Neural crest cell (in vitro differentiated cells): ENCODE measurements at places on chromosomes 13 and 19.

DNA sequence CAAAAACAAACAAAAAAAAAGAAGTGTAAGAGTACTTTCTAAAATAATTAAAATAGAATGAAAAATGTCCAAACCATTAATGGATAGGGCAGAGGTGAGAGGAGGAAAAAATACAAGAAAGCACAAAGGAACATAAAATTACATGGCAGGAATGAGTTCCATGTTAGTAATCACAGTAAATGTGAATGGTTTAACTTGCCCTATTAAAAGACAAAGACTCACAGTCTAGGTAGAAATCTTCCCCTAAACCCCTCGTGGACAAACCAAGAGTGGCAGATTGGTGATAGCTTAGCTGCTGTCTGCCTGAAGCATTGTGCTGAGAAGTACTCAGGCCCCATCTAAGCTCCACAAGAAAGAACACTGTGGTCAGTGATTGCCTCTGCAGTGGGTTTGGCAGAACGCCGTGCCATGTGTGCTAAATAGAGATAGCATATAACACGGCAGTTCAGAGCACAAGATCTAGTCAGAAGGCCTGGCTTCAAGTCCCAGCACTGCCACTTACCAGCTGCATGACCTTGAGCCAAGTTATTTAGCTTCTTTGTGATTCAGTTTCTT, 103.5 kb downstream of the DPF1 start:
- no peak for DNase-seq

- DNase-seq: no peak
Measured at GRCh38 chr13:111917901-111918300, 149.0 kb upstream of the SOX1 start.

GRCh38 chr19:12611361-12611699, 610 bp downstream of the ZNF791 start:
- peak; percentile 39 for DNase-seq

GRCh38 chr13:50213526-50213925, 198.3 kb downstream of the KCNRG start:
- no peak for DNase-seq

DNA sequence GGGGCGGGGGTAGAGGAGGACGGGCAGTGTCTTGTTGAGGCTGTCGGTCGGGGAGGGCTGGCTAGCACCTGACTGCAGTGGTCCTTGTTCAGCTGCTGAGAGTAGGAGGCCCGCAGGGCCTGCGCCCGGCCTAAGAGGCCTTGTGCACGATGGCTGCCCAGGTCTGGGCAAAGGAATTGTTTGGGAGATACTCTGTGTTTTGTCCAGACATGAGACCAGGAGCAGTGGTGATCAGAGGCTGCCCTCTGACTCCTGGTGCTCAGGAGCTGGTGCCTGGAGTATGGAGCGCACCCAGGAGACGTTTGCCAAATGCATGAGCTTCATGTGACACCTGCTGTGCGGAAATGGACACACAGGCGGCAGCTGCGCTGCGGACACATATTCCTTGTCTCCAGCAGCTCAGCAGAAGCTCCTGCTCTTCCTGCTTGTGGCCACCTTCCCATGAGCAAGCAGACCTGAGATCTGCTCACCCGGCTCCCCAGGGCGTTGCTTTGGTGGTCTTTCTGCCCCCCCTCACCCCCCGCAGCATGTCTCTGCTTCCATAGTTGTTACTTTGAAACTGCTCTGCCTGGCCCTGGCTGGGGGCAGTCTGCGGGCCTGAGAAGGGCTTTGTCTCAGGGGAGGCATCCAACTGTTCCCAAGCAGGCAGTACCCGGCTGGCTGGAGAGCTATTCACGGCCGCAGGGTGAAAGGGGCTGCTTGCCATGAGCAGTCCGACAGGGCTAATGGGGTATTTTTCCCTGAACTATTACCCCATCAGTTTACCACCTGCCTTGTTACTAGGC, 163.9 kb downstream of the TEX29 start:
- no peak for DNase-seq

- DNase-seq: no peak
Measured at GRCh38 chr13:34570698-34571353, 371.2 kb upstream of the NBEA start.

GRCh38 chr19:45823182-45823581, 8.1 kb upstream of the RSPH6A start:
- DNase-seq: no peak

GRCh38 chr13:101649488-101650126, 197.1 kb downstream of the ITGBL1 start:
- DNase-seq: no peak

DNA sequence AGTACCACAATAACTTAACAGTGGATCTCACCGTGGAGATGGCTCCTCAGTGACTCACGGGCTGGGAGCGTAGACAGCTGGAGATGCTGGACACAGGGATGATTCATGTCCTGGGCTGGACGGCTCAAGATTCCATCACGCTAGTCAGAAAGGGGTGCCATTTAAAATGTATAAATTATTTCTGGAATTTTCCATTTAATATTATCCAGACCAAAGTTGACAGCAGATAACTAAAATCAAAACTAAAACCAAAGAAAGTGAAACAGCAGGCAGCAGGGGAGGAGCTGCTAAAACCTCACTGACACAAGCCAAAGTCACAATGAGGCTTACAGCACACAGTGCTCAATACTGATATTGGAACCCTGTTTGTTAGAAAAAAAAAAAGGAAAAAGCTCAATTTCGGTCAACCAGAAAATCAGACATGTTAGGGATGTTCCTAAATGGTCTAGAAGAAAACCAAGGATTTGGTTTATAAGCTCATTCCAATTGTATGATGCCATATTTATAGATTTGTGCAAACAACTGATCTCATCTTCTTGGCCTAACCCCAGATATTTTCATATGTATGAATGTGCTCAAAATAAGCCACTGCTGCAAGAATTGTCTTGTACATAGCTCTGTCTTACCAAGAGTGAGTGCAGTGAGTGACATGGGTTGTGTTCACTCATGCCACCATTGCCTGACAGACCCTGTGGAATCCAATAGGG, 111.8 kb downstream of the SACS start:
- no peak for DNase-seq

DNA sequence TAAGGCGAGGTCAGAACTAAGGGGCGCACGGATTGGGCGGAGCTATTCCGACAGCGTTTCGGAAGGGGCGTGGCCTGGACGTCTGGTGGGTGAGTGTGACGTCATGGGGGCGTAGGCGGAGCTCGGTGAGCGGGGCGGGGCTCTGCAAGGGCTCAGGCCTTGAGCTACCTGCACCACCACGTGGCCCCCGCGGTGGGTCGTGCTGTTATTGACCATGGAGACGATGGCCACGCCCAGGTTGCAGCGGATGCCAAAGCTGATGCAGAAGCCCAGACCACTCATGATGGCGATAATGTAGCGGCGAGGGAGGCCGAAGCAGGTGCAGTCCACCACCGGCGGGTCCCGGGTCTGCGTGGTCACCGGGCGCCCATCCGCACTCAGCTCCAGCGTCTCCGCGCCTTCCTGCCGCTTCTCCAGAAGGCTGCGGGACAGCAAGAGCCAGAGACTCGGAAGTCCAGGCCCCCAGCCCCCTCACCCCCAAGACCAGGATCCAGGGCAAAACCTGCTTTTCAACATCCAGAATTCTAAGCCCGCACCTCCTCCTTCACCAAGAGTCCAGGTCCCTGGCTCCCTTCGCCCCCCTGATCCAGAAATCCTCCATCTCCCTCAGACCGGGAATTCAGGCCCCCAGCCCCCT, 4.8 kb downstream of the SLC17A7 start:
- DNase-seq: no peak

DNA sequence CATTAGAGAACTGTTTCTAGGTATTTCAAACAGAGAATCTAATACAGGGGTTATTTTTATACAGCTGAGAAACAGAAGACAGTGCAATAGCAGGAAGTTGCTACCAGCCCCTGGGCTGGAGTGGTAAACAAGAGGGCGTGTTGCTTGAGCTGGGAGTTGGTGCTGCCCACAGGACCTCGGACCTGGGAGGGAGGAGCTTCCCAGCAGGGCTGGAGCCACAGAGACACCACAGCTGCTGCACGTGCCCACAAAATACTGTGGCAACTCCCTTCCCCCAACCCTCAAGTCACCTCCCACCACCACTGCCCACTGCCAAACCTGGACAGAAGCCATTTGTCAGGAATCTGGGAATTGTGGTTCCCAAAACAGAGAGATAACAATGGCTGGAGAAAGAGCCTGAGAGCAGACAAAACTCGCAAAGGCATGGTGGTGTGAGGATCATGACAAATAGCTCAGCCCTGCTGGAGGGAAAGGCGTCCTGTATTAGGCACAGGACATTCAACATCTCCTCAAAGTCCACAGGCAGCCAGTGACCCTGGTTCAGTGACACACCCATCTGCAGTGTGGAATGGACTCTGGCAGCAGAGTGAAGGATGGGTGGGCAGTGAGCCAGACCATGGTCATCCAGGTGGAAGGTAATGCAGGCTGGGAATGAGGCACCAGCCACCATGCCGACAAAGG, 57.2 kb downstream of the SPATA13 start:
- no peak for DNase-seq

GRCh38 chr19:2552859-2553258, 76.9 kb downstream of the GADD45B start:
- DNase-seq: no peak
